ENCODE measurements at places on chromosomes 13 and 19. TPM values are rescaled to one million over a fixed set of nuclear protein-coding genes. Genes with fewer than 3 reads are reported as not detected.

C13orf42 gene
- not detected for total RNA-seq

JAK3 gene
- 3.0 TPM for total RNA-seq

ZNF544 gene
- total RNA-seq = 54.7 TPM

KCNN4 gene
- 0.49 TPM for total RNA-seq

CALR3 gene
- total RNA-seq = not detected

GRCh38 chr13:93709506-93710244, 483.1 kb downstream of the GPC6 start:
- DNase-seq = no peak

DNA sequence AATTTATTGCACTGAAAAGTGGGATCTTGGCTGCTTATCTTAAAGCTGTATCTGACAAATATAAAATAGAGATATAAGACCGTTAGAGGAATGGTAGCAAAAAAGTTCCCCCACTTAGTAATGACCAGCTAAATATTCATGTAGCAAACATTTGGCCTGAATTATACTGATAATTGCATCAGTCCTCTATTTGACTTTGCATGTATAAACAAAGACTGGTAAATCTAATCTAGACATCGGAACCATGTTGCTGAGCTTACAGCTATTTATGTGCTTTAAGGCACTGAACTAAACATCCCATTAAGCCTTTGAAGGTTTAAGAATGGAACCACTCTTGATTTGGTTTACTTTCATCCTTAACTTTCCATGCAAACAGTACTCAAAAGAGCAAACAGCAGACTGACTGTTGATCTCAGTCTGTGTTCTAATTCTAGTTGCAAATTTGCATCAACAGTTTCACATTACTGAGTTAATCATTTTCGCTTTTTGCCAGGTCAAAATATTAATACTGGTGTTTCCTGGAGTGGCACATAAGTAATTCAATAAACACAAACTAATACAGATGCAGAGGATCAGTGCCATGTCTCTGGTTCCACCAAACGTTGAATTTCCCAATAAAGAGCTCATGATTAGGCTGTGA, 203.5 kb upstream of the HTR2A start:
- no peak for DNase-seq

GRCh38 chr19:17806945-17807344, 12.0 kb downstream of the B3GNT3 start:
- no peak for DNase-seq

- DNase-seq = no peak
Measured at GRCh38 chr19:2045501-2046045, 5.5 kb downstream of the MKNK2 start.

DNA sequence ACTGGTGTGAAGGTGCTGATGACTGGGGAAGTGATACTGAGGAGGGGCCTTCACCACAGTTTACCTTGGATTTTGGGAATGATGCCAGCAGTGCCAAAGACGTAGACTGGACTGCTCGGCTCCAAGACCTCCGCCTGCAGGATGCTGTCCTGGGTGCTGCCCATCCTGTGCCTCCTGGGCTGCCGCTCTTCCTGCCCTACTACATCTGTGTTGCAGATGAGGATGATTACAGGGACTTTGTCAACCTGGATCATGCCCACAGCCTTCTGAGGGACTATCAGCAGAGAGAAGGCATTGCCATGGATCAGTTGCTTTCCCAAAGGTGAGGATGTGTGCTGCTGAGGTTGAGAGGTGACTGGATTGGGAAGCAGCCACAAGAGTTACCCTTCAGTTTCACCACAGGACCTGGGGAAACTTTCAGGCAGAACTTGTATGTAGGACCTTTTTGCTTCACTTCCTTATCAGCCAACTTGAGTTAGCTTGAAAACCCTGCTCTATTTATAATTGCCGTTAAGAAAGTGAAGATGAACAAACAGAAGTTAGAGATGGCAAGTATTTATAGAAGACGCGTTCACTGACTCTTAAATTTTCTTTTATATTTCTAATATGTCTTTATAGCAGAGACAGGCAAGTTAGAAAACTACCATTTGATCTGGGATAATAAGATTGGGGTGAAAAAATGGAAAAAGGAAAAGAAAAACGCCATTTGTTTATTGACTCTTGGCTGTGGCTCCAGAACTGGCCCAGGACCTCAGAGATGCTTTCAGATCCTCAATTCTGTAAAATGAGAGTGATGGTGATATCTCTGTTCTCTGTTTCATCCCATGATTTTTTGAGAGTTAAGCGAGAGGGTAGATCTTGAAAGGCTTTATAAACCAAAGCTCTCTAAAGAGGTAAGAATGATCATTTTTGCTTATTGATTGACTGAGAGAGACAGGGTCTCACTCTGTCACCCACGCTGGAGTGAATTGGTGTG, 5.3 kb downstream of the PDCD2L start:
- DNase-seq = no peak

- no peak for DNase-seq
Measured at GRCh38 chr19:13060233-13060963, 42.3 kb downstream of the LYL1 start.

DNA sequence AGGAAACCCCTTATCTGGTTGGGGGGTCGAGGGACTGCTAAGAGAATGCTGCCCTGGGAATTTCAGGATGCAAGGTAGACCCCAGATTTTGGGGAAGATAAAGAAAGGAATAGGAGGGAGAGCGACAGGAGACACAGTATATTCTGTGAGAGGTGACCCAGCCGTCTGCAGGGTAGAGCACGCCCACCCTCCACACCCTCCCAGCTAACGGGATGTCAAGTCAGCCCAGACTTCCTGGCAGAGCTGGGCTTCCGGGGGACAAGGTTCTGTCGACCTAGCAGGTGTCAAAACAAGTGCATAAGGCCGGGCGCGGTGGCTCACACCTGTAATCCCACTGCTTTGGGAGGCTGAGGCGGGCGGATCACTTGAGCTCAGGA, 695 bp upstream of the PRR36 start:
- DNase-seq = no peak

- peak; percentile 26 for DNase-seq
Measured at GRCh38 chr13:41916173-41916954, 44.5 kb downstream of the VWA8 start.

DNA sequence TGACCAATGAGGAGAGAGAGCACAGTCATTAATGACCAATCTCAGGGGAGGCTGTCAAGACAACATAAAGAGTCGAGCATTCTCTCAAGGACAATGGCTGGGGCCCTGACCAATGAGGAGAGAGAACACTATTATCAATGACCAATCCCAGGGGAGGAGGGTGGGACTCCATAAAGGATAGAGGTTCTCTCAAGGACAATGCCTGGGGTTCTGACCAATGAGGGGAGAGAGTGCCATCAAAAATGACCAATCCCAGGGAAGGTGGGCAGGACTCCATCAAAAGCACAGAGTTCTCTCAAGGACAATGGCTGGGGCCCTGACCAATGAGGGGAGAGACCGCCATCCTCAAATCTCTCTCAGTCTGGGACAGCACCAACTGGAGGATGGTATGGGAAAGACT, 3.3 kb upstream of the KLK11 start:
- DNase-seq = no peak

GRCh38 chr13:41383386-41383785, 72.3 kb downstream of the NAA16 start:
- peak; percentile 15 for DNase-seq

DNA sequence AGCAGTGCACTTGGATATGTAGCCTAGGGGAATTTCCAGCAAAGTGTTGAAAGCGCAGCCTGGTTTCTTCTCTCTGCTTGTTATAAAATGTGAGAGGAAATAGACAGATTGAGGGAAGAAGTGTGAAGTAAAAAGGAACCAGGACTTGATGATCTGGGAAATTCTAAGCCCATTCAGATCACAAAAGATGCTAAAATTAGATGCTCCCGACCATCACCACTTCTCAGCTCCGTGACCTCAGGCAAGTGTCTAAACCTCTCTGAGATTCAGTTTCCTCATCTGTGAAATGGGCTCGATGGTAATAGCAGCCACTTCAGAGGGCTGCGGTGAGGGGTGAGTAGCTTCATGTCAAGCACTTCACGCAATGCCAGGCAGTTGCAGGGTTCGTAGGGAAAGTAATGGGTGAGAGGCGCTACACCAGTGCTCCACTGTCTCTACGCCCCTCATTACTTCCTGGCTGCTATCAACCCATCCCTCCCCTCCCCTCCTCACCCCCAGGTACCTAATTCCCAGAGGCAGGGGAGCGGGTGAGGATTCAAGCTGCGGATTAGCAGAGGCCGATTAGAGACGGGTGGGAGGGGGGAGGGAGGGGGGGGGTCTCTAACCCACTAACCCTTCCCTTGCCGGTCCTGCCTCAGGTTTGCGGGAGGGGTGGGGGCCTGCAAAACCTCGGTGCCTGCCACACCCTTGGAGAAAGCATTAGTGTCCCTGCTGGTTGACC, 9.0 kb upstream of the NFIC start:
- DNase-seq = no peak

- DNase-seq = no peak
Measured at GRCh38 chr13:50927701-50928100, 18.1 kb downstream of the RNASEH2B start.

DNA sequence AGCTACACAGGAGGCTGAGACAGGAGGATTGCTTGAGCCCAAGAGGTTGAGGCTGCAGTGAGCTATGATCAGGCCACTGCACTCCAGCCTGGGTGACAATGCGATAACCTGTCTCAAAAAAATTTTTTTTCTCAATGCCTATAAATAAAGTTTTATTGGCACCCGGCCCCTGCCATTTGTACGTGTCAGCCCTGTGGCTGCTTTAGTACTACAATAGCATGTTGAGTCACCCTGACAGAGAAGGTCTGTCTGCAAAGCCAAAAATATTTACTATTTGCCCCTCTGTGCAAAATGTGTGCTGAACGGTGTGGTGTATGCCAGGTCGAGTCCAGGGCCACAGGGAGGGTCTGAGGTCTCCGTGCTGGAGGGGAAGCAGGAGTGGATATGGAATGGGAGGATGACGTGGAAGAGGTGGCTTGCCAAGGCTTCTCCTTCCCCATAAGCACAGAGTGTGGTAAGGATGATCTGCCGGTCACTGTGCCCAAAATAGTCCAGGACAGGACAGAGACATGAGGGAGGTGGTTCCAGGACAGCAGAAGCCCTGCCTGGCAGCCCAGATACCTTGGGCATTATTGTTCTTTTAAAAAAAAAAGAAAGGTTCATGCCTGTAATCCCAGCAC, 10.0 kb downstream of the NMRK2 start:
- DNase-seq = no peak

GRCh38 chr19:15112385-15112784, 5.2 kb downstream of the SYDE1 start:
- DNase-seq = no peak

DNA sequence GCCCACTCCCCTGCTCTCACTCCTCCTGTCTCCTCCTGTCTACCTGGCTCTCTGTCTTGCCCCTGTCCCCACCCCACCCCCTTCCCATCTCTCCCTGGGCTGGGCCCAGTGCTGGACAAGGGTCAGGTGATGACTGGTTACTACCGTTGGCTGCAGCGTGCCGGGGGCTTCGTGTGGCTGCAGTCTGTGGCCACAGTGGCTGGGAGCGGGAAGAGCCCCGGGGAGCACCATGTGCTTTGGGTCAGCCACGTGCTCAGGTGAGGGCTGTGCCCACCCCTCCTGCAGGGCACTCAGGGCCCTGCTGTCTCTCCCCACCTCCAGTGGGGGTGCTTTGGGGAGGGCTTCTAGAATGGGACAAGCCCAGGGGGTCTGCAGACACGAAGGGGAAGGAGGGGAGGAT, 7.6 kb downstream of the TMEM160 start:
- DNase-seq = no peak

DNA sequence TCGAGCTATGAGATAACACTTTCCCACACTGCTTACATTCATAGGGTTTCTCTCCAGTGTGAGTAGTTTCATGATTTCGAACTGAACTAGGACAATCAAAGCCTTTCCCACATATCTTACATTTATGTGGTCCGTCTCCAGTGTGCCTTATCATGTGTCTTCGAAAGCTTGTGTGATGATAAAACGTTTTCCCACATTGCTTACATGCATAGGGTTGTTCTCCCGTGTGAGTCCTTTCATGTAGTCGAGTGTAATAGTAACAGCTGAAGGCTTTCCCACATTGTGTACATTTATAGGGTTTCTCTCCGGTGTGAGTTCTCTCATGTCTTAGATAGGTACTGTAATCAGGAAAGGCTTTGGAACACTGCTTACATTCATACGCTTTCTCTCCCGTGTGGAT, 16.3 kb downstream of the ZNF823 start:
- no peak for DNase-seq

GRCh38 chr19:30237140-30237539, 135.0 kb upstream of the ZNF536 start:
- DNase-seq = no peak

GRCh38 chr13:46795321-46795720, 1.6 kb downstream of the ESD start:
- no peak for DNase-seq

- no peak for DNase-seq
Measured at GRCh38 chr13:49774376-49775005, 18.0 kb downstream of the KPNA3 start.

GRCh38 chr13:50255639-50256038, 240.4 kb downstream of the KCNRG start:
- DNase-seq = no peak

Measured in pulmonary artery endothelial cell (primary cell).